ENCODE measurements at places on chromosomes 13 and 19. TPM values are rescaled to one million over a fixed set of nuclear protein-coding genes. Genes with fewer than 3 reads are reported as not detected.

The PCP2 gene
- not detected for total RNA-seq

The ZNF17 gene
- 13.4 TPM for total RNA-seq

The ZNF536 gene
- 1.3 TPM for total RNA-seq

The PGLYRP1 gene
- not detected for total RNA-seq

The ZNF763 gene
- total RNA-seq, result 8.9 TPM

The RFPL4A gene
- total RNA-seq, result not detected

The MTUS2 gene
- 0.85 TPM for total RNA-seq

DNA sequence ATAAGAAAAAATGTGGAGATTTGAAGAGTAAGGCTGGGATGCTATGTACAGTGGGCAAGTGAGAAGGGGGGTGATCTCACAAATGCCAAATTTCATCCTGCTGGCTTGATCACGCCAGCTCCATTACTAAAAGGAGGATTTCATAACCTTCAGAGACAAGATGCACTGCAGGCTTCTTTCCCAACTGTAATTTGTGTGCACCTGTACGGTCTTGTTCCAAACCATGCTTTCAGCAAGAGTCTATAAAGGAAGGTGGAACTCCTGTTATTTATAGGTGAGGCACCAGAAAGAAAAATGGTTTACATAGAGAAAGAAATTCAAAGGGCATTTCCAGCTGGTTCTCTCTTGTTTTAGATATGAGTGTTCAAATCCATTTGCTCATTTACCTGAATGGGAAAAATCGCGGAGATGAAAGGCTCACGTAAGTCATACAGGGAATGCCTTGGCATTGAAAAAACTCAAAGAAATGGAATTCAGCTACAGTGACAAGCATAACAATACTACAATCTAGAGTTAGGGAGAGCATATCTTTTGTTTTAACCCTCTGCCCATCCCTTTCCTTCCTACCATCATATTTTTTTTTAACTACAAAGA, 13.3 kb downstream of the EFNB2 start:
- DNase-seq, result no peak

DNA sequence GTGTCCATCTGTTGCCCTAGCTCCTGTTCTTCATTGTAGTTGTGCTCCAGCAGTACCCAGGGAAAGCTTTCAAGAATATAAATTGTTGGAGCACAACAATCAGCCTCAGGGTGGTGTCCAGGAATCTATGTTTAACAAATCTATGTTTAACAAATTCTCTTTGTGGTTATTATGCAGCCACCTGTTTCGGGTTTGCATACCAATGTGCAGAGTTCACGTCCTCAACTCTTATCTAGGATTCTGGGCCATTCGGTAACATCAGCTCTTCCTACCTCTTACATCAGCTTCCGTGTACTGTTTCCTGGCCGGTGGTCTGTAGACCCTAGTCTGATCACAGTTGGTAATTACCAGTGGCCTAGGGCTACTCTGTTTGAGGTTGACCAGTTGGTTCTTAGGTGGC, 17.0 kb downstream of the MTUS2 start:
- no peak for DNase-seq

GRCh38 chr13:64534302-64534701, 2695.8 kb downstream of the PCDH9 start:
- DNase-seq, result no peak

DNA sequence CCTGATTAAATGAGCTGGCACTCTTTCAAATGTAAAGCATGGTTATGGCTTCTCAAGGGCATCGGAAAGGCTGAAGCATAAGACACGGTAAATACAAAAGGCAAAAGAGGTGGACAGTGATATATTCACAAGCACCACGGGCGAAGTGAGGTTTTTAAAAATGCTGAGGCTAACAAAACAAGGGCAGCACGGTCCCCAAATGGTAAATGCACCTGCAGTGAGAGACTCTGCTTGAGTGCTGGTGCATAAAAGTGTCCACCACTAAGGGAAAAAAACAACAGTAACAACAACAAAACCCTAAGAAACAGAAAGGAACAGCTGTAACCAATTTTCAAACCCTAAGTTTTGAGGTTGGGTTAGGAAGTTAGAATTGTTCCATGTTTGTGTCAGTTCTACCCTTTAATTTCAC, 234.9 kb downstream of the PCDH9 start:
- DNase-seq, result no peak

GRCh38 chr13:43546251-43546650, 240.5 kb downstream of the ENOX1 start:
- no peak for DNase-seq

DNA sequence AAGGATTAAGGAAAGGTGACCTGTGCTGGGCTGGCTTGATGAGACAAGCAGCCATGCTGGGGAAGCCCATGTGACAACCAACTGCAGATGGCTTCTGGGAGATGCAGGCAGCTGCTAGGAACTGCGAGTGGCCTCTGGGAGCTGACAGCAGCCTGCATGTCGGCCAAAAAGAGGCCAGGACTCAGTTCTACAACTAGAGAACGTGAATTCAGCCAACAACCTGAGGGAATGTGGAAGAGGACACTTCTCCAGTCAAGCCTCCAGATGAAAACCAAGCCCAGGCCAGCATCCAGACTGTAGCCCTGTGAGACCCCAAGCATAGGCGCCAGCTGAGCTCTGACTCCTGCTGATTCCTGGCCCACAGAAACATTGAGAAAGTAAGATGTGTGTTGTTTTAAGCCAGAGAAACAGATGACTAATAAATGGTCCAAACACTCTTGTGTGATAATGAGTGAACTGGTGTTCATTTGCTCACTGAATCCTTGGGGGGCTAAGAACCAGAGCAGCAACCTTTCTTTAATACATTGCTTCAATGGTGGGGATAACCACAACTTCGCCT, 45.0 kb downstream of the SLC7A1 start:
- no peak for DNase-seq

DNA sequence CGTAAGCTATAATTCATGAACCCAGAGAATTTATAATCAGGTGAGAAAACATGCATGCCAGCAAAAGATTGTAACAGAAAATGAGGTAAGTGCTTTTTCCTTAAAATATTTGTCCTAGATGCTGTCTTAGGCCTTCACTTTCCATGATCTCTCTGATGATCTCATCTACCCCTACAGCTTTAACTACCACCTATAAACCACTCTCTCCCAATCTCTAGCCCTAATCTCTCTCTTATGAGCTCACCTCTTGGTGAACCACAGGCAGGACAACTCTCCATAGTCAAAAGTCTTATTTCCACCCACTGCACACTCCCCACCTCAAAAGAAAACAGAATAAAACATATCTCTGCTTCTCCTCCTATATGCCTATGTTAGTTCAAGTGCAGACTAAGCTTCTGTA, 137.1 kb downstream of the SLC7A1 start:
- no peak for DNase-seq

DNA sequence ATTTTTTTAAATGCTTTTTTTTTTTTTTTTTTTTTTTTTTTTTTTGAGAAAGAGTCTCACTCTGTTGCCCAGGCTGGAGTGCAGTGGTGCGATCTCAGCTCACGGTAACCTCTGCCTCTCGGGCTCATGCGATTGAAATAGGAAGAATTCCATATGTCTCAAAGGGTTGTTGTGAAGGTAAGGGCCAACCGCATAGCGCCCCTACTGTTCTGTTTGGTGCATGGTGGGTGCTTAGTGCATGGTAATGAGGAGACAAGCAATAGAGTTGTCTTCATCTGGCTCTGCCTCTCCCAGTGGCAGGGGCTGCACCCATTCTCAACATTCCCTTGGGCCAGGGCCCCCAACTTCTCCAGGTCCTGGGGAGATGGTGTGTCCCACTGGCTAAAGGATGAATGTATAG, 68.7 kb downstream of the RASL11A start:
- DNase-seq, result no peak

DNA sequence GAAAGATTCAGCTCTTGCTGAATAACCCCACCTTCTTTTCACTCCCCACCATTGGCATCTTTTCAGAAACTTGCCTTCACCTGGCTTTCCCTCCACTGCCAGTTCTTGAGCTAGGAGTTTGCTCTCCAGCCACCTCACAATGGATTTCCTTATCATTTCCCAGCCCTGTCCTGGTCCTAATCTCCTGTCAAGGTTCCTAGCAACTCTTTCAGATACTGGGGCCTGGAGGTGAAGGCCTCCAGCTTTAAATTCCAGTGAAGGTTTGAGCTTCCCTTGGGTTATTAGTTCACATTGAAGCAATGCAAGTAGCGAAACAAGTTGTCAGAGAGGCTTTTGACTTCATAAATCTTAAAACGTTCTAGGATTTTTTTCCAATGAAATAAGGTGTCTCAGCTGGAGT, 320.8 kb upstream of the MAB21L1 start:
- DNase-seq, result no peak

DNA sequence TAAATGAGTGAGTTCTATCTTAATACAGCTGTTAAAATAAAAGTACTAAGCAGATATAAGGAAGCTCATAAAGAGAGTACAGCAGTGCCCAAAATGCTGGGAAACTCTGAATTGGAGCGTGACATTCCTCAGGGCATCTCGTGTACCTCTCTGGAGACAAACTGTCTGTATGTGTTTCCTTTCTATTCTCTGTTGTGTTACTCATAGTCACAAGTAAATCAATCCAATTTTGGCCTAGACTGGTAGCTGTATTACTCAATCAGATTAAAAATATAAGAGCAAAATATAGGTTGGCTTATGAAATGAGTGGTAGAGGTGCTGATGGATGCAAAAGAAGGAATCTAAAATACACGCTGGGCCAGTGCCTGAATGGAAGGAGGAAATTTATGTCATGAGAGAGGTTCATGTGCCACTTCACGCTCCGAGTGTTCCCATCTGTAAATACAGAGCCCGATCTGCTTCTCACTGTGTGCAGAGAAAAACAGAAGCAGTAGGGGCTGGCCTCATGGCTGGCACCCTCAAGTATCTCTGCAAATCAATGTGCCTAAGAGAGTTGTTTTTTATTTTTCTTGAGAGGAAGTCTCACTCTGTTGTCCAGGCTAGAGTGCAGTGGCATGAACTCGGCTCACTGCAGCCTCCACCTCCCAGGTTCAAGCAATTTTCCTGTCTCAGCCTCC, 58.7 kb upstream of the RGCC start:
- no peak for DNase-seq

DNA sequence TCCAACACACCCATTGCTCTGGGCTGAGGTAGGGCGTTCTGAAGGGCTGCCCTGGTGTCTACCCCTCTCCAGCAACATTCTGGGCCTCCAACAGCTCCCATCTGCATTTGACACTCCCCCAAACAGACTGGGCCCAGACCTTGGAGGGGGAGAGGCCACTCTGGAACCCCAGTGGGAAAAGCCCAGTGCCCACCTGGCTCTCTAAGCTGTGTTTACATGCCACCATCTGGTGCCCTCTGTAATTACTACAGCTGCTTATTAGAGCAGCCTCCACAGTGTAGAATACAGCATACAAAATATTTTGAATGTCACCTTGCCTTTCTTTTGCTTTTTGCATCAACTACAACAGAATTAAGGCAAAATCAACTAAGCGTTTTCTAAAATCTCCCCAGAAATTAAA, 35.8 kb upstream of the TM9SF2 start:
- DNase-seq, result no peak

DNA sequence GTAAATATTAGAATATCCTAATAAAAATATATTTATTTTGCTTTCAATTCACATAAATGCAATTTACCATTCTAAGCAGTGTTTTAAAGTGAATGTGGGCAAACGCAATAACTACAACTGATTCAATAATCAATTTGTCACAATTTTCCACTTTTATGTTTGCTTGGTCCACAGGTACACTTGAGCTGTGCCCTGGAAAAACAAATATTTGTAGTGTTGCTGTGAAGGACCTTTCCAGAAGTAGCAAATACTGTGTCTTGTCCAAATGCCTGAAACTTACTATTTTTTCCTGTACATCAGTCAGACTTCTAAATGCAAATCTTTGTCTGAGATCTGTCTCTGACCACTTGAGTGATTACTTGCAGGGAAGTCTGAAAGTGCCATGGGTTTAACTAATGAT, 845.8 kb upstream of the SLITRK5 start:
- no peak for DNase-seq

DNA sequence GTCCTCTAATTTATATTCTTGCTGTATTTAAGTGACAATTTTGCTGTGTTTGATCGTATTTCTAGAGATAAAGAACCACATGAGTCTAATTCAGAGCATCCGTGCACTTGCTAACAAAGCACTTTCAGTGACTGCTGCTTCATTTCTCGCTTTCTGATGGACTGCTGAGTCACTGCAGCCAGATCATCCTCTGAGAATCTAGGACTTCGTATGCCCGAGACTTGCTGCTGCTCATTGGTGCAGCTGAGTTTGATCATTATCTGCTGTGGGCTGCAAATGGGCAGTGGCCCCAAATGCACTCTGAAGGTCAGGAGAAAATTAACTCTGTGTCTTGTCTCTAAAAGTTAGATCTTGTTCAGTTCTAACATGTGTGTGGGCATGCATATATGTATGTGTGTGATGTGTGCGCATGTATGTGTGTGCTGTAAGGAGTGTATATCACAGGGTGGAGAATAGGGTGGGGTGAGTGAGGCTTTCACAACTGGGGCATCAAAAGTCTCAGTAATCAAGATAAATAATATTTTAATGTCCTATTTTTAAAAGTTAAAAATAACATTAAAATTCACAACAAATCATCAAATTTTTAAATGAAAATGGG, 342.6 kb downstream of the MTUS2 start:
- DNase-seq, result no peak

DNA sequence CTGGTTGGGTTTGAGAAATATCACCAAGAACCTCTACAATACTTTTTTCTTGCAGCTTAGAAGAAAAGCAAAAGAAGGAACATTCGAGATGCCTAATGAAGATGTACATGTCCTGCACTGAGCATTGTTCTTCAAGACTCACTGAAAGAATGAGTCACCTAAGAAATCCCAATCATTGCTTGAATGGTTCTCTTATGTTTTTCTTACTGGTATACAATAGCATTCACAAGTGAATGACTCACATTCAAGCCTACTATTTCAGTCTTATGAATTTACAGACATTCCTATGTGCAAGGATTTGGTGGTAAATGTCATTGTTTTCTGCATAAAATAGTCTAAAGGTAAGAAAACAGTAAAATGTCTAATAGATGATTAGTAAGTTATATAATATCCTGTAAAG, 594.6 kb downstream of the PCDH9 start:
- DNase-seq, result no peak

DNA sequence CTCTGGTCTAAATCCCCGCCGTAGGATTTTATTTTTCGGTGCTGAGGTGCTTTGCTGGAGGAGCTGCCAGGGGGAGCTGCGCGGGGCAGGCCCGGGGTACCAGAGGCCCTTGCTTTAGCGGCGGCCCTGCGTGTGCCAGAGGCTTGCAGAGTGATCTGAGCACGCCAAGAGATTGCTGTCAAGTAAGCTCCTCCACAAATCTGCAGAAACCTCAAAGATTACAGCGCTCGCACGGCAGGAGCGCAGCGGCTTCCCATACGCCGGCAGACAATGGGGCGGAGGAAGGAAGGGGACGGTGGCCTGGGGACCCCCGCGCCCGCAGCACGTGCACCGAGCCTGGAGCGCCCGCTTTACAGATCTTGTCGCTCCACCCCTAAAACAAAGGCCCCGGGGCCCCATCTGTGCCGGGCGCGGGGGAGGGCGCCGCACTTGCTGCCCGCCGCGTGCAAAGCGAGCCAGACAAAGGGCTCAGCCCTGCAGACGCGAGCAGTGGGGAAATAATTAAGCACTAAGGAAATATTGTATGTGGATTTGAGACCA, 9.1 kb upstream of the C19orf12 start:
- DNase-seq, result no peak

Measured in mucosa of descending colon (tissue), 3 donors.